ENCODE measurements at places on chromosomes 3 and 15.

DNA sequence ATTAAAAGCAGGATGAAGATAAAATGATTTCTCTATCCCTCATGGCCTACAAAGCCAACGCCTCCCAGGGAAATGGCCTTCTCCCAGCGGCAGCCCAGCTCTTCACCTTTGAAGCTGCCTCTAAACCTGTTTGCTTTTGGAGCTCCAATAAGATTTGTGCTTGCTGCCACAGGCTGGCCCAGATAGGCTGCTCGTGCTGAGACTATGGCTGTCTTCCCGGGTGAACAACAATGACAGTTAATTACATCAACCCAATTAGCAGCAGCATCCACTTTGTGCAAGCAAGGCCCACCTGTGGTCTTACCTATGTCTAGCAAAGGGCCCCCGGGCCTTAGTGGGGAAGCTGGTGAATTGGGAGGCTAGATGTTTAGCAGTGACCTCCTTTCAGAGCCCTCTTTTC is 179.6 kb downstream of the P3H2 start:
- no peak for DNase-seq

DNA sequence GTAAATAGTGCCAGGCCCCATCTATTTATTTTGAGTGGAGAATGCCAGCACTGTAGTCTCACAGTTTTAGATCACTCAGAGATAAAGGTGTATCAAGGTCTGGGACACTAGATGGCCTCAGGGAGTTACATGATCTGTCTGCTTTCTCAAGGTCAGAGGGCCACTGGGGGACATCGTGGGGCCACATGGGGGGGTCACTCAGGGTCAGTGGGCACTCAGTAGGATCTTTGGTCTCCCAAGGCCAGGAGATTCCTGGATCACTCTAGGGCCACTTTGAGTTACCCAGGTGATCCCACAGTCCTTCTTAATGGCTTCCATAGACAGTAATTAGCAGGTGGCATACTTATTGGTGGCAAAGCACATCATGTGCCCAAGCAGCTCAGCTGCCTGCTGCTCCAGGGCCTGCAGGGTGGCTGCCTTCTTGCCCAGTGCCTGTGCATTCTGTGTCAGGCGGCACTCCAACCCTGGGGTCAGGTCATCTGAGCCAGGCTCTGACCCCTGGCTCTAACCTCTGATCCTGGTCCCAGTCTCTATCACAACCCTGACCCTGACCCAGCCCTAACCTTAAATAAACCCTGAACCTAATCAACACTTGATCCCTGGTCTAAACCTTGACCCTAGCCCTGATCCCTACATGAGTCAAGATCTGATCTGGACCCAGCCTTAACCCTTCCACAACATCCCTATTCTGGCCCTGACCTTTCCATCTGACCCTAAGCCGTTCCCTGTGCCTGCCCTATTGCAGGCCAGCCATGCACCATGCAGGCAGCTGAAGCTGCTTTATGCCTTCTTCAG is 1.8 kb upstream of the LAMB2 start:
- no peak for DNase-seq

GRCh38 chr15:52528564-52529340 is at the start of gene MYO5A:
MYO5A (minus strand) TSS chr15:52528880; CDS start chr15:52528806, 74 bp downstream.
- DNase-seq = peak; percentile 88

GRCh38 chr15:70576276-70576675 is 187.1 kb downstream of the UACA start:
- no peak for DNase-seq

GRCh38 chr3:52182196-52182595 is 15.8 kb upstream of the ALAS1 start:
- DNase-seq = no peak

- peak; percentile 3 for DNase-seq
Observed at GRCh38 chr3:176650478-176650877, 546.8 kb downstream of the TBL1XR1 start.

DNA sequence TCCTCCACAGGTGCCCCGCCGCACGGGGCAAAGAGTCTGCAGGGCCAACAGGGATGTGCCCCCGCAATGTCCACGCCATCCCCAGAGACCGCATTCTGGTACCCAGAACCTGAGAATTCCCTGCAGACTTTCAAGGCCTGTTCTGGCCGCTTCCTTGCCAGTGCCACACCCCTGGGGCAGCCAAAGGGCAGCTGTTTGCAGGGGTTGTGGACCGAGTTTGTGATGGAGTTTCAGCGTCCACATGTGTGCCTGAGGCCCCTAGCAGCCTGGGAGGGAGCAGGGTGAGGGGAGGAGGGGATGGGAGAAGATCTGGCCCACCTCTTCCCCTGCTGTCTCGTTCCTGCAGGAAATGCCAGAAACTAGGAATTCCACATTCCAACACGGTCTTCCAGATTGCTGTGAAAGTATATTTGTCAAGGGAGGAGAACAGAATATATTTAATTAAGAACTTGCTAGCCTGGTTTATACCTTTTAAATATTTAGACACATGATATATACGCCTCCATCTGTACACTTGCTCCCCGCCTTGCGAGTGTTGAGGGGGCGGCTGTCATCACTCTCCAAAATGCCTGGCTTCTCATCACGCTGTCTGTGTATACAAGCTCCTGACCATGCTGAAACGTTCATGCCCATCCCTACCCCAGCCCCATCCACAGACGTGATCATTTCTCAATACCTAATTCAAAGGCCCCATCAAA is 31.1 kb upstream of the RASA2 start:
- DNase-seq = no peak

- peak; percentile 73 for DNase-seq
Observed at GRCh38 chr15:69648212-69648611, 195.6 kb downstream of the RPLP1 start.

- no peak for DNase-seq
Observed at GRCh38 chr3:82030916-82031315, 269.5 kb upstream of the GBE1 start.

GRCh38 chr15:70806992-70807712 is 43.8 kb upstream of the UACA start:
- no peak for DNase-seq

GRCh38 chr15:38134252-38134651 is 118.4 kb upstream of the SPRED1 start:
- DNase-seq = no peak

GRCh38 chr3:142982038-142982773 is 18.7 kb upstream of the PAQR9 start:
- DNase-seq = peak; percentile 38

DNA sequence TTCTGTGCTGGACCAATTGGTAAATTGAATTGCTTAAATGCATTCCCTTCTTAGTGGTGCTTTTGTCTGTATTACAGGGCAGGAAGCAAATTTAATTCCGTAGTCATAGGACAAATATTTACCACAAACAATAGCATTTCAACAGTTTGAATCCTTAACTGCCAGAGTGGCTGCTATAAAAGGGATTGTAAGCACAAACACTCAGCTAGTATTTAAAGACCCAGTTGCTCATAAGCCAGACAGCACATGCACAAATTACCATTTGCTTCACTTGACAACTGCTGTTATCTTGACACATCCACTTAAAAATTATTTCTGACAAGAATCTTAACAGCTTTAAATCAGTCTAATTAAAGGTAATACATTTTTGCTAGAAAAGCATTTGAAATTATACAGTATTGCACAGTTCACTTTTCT is 490.2 kb upstream of the ADAMTS9 start:
- DNase-seq = no peak

- no peak for DNase-seq
Observed at GRCh38 chr3:67791620-67792019, 137.2 kb upstream of the SUCLG2 start.

- no peak for DNase-seq
Observed at GRCh38 chr3:65878831-65879230, 159.9 kb downstream of the MAGI1 start.

- DNase-seq = no peak
Observed at GRCh38 chr3:128703561-128703960, 22.4 kb upstream of the RAB7A start.

- DNase-seq = peak; percentile 37
Observed at GRCh38 chr3:152266221-152266995, 2.3 kb upstream of the MBNL1 start.

DNA sequence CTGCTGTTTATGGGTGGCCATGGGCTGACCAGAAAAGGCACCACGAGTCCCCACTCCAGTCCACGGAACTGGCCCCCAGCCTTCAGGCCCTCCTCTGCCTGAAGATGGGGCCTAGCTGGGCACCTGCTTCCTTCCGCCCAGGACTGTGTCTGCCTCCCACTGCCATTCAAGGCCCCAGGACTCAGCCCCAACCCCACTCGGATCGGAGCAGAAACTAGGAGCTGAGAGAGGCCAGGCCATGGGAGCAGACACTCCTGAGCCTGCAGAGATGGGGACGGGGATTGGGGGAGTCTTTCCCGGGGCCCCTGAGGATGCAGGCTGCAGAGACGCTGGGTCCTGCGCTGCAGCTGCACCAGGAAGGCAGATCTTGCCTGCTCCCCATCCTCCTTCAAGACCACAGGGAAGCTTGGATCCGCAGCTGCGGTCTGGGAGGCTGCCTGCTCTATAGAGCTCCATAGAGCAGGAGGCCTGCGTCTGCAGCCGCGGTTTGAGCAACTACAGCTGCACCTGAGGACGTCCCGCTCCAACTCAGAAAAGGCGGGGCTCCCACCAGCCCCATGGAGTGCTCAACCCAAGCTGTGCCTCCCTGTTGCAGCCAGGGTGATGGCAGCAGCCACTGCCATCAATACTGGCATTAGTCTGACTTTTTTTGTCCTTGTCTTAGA is 383.9 kb upstream of the TMCO5A start:
- DNase-seq = no peak

GRCh38 chr3:97278506-97278905 is 464.1 kb downstream of the EPHA6 start:
- DNase-seq = peak; percentile 7

DNA sequence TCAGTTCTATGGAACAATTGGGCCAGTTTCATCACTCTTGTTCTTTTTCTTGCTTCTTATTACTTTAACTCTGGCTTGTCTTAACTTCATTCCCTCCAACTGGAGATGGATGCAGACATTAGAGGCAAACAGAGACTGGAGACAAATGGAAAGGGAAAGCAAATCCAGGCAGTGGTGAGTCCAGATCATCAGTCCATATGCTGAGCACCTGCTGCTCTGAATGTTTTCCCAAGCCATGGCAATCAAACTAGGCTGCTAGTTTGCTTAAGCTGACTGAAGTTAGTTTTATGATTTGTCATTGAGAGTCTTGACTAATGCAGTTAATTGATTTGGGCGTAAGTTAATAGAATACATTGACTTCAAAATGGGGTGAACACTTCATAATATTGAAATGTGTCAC is 41.0 kb upstream of the TBC1D5 start:
- no peak for DNase-seq

- DNase-seq = peak; percentile 53
Observed at GRCh38 chr15:101378171-101378755, 83.2 kb upstream of the SNRPA1 start.

GRCh38 chr3:57856675-57857074 is 100.6 kb downstream of the SLMAP start:
- no peak for DNase-seq

GRCh38 chr3:31247850-31248562 is 284.7 kb upstream of the STT3B start:
- no peak for DNase-seq
